Activated CD4-positive, alpha-beta T cell treated with anti-CD3 and anti-CD28 coated beads, Interleukin-2, amount 50 U/mL, for 4 hours (primary cell): ENCODE measurements at places on chromosomes 7 and 10.

DNA sequence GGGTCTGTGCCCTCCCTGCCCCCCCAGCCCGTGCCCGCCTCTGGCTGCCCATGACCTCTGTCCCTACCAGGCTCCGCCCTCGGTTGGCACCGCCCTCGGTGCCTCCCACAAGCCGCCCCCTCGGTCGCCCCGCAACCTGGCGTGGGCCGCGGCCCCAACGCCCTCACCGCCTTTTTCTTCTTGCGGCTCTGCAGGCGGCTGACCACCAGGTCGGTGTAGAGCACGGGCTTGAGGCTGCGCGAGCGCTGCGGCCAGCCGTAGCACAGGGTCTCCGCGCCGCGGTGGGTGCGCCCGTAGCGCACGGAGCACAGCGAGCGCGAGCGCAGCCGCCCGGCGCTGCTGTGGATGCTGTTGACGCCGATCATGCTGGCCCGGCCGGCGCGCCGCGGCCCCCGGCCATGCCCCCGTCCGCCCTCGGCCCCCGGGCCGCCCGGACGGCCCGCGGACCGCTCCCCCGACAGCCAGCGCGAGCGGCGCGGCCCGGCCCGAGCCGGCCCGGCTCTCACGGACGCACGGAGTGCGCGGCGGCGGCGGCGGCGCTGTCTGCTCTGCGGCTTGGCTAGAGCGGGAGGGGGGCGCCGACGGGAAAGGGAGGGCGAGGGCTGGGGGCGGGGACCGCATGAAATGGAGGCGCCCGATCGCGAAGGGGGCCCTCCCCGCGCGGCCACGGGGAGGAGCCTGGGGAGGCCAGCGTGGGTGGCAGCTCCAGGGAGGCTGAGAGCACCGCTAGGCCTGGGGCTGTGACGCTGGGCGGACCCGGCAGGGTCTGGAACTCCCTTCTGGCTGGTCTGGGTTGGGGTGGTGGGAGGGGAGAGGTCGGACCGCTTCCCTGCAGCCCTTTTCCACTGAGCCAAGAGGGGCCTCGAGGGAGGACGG lies 9.6 kb downstream of the PSD start:
- peak; percentile 77 for DNase-seq

- no peak for DNase-seq
These were observed 25.2 kb downstream of the FOXK1 start for GRCh38 chr7:4707217-4707741.

DNA sequence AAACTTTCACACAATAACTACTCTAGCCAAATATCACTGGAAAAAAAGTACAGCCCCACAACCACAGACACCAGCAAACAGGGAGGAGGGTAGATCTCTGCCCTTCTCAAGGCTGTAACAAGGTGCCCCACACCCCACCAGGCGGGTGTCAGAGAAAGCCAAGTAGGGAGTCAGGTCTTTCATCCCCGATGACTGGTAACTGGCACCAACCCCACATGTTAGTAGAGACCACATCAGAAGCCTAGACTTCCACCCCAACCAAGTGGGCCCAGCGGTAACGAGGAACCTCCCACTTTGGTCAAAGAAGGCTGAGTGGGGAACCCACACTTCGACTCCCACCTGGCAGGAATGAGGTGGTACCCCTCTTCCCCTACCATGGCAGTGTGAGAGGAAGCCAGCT lies 16.4 kb upstream of the RUFY2 start:
- peak; percentile 19 for DNase-seq

- no peak for DNase-seq
These were observed 95.2 kb upstream of the EGR2 start for GRCh38 chr10:62911210-62911963.

- peak; percentile 3 for DNase-seq
These were observed at the start of gene CRPPA for GRCh38 chr7:16421333-16422102. TSS of gene CRPPA (minus strand) at chr7:16421538. CDS start at chr7:16421322, 216 bp downstream.

DNA sequence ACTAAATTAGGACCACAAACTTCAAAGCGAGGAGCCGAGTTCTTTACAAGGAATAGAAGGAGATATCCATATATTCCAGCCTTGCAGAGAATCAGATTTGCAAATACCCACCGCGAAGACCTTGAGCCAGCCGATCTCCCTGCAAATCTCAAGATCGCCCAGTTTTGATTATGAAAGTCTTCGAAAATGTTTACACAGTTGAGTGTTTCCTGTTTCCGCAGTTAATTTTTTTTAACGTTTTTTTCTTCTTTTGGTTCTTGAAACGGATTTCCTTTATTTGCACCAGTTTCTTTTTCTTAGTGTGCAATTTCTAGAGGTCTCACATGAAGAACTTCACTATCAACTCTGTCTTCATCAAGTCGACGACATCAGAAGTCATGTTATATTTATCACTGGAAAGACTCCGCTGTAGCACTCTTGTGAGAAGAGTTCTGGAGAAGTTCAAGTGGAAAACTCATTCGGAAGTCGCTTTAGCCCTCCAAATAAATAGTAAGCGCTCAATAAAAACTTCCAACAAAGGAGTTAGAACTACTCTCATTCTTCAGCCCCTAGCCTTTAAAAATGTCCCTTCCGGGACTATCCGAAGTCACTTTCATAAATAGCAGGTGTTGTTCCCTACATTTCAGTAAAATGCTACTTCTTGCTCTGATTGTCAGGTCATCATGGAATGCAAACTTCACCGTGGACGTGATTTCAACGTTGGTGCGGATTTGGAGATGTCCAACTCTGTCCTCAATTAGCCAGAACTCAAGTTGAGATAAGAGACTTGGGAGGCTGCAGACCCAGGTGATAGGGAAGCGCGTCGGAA lies 11.9 kb upstream of the SPAG6 start:
- no peak for DNase-seq

- no peak for DNase-seq
These were observed 42.6 kb upstream of the STRIP2 start for GRCh38 chr7:129391546-129392171.

GRCh38 chr7:13457790-13458189 lies 531.7 kb downstream of the ETV1 start:
- no peak for DNase-seq

DNA sequence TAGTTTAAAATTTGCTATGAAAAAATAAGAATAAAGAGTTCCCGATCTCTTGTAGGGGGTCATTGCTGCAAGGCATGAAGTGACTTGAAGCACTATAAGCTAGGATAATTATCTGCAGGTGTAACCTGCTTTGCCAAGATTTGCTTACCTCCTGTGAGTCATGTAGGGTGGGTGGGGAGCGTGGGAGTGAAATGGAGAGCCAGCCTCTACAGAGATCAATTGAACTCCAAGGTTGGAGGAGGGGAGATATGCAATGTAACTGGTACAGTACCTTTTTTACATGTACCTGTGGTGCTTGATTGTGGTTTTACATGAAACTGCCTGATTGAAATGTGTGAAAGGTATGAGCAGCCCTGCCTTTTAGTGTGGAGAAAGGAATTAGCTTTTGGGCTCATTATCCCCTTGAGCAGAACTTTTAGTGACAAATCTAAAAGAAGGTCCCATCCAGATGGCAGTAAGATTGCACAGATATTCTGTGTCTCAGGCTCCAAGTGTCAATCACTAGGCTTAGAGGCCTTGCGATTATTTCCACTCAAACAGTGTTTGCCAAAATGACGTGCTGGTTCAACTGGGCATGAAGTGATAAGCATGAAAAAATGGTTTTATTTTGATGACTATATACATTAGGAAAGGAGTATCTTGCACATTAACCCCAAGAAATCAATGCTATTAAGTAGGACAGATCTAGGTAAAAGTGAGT lies 138.6 kb upstream of the GRB10 start:
- peak; percentile 29 for DNase-seq

DNA sequence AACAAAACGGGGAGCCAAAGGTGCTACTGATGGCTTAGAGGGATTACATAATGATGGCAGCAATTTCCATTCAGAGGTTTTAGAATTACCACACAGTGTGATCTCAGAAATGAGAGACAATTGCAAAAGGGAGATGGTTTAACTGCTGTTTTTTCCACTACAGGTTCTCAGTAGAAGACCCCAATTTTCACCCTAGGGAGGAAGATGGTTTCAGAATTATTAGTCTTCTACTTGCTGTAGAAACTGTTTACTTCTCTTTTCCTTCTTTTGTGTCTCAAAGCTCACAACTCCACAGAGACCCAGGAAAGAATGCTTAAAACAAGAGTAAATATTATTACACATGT lies 226.5 kb downstream of the INHBA start:
- no peak for DNase-seq

DNA sequence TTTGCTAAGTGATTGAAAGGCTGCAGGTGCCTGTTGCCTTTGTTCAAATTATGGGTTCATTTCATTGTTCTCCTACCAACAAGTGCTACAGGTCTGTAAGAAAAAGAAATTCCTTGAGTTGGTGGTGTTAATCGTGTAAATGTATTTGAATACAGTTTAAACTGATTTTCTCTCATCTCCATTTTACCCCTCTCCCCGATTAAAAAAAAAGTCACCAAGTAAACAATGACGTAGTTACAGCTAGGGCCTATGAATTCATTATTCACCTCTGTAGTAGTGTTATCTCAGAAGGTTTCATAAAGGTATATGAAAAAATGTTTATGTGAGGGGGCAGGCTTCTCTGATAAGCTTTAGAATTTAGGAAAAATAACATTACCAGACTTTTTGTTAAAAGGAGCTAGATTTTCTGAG lies 1.1 kb downstream of the REEP3 start:
- DNase-seq = no peak
